ENCODE measurements at places on chromosomes 5 and 9.

DNA sequence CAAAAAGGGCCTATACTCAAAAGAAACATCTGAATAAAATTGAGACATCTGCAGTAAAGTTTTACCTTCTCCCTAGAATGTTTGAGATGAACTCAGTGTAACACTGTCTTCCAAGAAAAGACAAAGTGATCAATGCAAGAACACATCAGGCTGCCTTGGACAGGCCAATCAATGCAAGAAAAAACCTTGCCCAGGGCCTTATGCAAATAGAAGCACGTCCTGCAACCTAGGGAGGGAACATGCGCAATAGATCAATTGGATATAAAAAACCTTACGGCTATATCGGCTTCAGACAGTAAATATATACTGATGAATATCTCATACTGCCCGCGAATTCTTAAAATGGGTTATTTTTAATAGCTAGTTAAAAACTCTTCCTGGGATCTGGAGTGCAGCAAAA is 66.4 kb upstream of the POU5F2 start:
- DNase-seq = no peak

DNA sequence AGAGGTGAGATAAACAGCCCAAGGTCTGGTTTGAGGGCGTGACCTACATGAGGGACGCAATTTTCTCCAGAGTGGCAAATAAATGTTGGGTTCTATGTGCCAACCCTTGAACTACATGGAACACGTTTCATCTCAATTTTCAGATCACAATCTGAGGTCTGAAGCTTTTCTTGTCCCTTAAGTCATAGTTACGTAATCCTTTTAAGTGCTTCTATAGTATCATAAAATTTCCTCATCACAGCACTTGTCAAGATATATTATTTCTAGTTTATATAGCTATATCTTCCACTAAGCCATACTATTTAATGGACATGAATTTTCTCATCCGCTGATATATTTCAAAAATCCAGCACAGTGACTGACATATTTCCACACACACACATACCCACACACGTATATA is 53.1 kb upstream of the GRIN3A start:
- DNase-seq = no peak

- no peak for DNase-seq
Observed at GRCh38 chr9:86765746-86766430, 181.4 kb downstream of the GAS1 start.

- DNase-seq = no peak
Observed at GRCh38 chr9:96161819-96162218, 140.2 kb downstream of the HSD17B3 start.

- DNase-seq = no peak
Observed at GRCh38 chr9:123305879-123306278, 37.5 kb upstream of the STRBP start.

DNA sequence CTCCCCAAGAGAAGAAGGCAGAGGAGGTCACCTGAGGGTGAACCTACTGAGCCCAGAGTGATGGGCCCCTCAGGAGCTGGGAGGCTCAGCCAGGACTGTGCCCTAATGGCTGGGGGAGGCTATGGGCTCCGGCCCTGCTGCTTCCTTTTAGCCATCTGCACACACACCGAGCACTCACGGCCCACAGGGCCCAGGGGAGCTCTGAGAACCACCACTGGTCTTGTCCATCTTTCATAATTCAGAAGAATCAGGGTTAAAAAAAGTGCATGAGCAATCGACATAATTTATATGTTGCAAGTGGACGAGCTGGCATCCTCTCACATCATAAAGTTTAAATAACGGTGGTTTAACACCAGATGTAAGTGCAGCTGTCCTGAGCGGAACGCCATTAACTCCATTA is 162.1 kb downstream of the FSTL4 start:
- no peak for DNase-seq

DNA sequence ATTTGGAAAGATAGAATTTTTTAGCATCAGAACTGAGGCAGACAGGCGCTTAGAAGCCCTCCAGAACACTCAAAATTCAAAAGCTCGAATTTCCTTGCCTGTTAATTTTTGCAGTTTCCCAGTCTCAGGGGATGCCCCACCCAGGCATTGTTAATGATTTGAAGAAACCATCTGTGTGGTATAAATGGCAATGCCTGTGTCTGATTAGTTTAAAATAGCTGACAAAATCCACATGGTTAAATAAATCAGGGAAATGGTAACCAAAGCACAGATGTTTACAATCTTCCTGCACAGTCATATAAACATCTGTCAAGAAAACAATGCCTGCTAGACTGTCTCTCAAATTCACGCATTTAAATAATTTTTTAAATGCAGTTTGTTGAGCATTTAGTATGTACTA is 185.2 kb upstream of the RGMB start:
- DNase-seq = no peak

- DNase-seq = no peak
Observed at GRCh38 chr5:154373729-154374179, 72.0 kb upstream of the SAP30L start.

DNA sequence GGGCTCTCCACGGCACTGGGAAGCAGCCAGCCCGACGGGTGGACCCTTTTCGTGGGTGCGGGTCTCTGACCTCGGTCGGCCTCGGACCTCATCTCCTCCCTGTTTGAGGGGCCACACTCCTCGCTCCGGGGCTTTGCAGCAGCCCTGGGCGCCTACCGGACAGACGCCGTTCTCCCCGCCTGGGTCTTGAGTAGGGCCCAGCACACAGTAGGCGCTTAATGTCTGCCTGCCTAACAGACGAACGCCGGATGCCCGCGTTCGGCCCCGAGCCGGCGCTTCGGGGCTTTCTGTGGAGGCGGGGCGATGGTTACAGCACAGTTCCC is 842 bp upstream of the GTF3C5 start:
- DNase-seq = no peak

DNA sequence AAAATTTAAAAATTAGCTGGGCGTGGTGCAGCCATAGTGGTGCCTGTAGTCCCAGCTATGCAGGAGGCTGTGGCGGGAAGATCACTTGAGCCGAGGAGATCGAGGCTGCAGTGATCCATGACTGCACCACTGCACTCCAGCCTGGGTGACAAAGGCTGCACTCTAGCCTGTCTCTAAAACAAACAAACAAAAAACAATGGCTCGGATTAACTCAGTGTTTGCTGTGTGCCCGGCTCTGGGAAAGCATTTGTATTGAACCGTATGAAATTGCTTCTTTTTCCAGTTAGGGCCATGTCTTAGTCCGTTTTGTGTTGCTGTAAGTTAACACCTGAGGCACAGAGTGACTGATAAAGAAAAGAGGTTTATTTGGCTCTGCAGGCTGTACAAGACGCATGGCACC is 62.6 kb downstream of the CFAP77 start:
- no peak for DNase-seq

DNA sequence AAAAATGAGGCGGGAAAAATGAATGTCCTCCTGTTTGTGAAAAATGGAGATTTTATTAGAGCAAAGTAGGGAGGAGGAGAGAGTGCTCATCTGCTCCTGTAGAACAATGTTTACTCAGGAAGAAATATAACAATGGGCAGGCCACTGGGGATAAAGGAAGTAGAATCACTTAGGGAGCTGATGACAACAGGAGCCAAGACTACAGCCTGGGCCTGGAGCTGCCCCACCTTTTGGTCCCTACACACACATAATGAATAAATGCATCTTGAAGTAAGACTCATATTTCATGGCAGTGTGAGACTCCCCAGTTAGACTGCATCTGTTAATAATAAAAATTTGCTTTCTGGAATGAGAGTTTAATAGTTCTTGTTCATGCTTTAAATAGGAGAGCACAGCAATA is 1939.8 kb downstream of the EFNA5 start:
- DNase-seq = no peak

DNA sequence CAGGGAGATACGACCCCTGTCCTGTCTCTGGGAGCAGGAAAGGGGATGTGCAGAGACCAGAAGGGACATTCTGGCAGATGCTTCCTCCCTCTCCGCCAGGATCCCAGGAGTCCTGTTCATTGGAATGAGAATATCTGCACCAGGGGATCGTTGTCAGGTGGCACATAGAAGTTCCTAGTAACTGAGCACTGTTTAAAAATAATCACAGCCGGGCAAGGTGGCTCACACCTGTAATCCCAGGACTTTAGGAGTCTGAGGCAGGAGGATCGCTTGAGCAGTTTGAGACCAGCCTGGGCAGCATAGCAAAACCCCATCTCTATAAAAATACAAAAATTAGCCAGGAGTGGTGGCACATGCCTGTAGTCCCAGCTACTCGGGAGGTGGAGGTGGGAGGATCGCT is 12.3 kb downstream of the SARDH start:
- no peak for DNase-seq

DNA sequence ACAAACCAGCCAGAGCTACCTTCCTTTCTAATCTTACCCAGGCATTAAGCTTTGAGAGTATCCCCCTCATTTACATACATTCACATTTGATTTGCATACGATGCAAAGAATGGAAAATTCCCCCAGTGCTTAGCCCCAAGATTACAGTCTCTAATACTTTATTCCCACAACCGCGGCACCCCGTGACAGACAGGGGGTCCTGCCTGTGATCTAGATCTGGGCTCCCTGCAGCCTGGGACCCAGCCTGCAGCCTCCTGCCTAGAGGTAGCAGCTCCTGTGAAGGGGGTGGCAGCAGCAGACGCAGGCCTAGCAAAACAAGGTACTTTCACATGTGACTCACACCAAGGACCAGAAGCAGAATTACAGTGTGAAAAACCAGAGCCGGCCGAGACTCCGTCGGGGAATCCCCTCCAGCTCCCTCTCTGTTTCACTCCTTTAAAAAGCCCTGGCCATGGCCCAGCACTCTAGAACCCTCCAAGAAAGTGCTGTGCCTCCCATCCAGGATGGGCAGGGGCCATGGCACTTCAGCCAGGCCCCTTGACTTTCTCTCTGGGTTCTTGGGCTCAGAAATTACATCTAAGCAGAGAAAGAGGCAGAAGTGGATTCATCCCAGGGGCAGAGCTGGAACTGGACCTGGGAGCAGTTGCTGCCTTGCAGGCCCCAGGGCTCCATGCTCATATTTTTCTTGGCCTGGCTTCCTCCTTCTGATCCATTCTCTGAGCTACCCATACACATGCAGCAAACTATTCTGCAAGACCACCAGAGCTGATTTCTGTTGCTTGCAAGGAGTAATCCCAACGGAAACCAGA is 14.0 kb upstream of the TCF7 start:
- DNase-seq = peak; percentile 58

DNA sequence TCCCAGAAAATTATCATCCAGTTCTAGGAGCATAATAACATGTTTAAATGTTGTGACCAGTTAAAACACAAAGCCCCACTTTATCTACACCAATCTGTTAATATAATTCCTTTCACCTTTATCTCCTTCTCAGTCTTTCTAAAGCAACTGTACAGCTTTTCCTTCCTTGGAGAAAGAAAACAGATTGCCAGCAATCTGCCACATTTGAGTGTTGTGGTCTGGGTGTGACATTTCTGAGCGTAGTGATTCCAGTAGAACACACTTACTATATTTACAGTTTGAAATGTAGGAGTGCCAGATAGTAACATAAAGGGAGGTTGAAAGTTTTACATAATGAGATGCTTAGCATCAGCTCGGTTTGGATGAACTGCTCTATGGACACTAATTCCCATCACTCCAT is 76.1 kb downstream of the KCNN2 start:
- no peak for DNase-seq
